ENCODE measurements at places on chromosomes 6 and 20.

GRCh38 chr6:15960740-15961634 lies 167.9 kb upstream of the MYLIP start:
- no peak for DNase-seq

DNA sequence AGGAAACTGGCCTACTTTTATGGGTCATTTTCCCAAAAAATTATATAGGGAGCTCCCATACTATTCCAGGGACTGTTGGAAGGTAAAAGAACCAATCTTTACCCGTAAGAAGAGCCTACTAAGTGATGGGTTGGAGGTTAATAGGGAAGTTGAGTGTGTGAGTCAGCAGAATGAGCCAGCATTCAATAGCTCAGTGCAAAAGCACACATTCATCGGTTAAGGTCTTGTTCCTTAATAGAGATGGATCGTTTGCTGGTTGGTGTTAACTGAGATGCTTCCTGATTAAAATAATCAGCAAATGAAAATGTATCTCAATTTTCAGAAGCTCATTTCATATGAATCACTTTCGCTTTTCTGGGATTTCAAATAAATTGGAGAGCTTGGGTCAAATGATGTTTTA lies 115.3 kb upstream of the MRPS10 start:
- DNase-seq = no peak

- no peak for DNase-seq
These were observed 115.2 kb downstream of the MRPL14 start for GRCh38 chr6:44012078-44012493.

DNA sequence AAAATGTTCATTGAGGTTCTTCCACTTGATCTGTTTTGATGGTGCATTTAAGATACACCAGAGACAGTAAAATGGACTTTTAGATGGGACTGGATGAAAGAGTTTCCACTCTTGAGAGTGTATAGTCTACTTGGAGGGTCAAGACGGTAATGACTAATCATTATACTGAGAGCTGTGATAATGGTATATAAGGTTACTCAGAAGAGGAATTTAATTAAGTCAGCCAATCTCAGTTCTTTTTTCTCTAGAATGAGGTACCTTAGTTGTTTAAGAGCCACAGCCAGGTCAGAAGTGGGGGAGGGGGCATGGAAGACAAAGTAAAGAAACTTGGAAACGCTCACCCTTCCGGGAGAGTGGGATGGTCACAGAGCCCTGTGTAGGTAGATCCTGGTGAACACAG lies 123.9 kb downstream of the MAP3K4 start:
- DNase-seq = no peak

GRCh38 chr6:108685970-108686369 lies 125.3 kb downstream of the FOXO3 start:
- no peak for DNase-seq

DNA sequence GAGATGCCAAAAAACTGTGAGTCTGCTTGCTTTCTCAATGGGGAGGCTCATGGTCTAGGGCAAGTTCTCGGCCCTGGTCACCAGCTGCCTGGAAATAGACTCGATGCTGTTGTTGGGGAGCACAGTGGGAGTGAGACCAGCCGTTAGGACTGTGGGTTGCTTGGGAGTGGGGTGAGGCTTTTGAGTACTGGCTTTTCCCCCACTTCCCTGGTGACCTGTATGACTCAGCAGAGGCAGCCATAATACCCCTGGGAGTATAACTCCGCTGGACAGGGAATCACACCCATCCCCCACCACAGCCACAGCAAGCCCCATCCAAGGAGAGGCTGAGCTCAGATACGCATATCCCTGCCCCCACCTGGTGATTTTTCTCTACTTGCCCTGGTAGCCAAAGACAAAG lies 48.9 kb upstream of the OGFRL1 start:
- DNase-seq = no peak

- DNase-seq = no peak
These were observed 46.7 kb upstream of the BLCAP start for GRCh38 chr20:37574199-37574890.

DNA sequence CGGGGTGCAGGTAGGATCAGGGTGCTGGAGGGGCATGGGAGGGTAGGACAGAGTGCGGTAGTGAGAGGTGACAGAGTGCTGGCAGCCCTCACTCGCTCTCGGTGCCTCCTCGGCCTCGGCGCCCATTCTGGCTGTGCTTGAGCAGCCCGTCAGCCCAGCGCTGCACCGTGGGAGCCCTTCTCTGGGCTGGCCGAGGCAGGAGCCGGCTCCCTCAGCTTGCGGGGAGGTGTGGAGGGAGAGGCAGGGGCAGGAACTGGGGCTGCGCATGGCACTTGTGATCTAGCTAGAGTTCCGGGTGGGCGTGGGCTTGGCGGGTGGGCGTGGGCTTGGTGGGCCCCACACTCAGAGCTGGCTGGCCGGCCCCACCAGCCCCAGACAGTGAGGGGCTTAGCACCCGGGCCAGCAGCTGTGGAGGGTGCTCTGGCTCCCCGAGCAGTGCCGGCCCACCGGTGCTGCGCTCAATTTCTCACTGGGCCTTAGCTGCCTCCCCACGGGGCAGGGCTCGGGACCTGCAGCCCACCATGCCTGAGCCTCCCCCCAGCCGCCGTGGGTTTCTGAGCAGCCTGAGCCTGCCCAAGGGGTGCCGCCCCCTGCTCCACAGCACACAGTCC lies 112.8 kb upstream of the DUSP22 start:
- no peak for DNase-seq

All from stimulated activated CD4-positive, alpha-beta T cell treated with anti-CD3 and anti-CD28 coated beads, Interleukin-1b, Interleukin-23, amount 100 ng/mL, for 1 hour (primary cell).